ENCODE measurements at places on chromosomes 1 and 21. TPM values are rescaled to one million over a fixed set of nuclear protein-coding genes. Genes with fewer than 3 reads are reported as not detected.

PLEKHA6 gene
- 8.7 TPM for total RNA-seq

- peak; percentile 71 for ATAC-seq
Observed at GRCh38 chr1:201778279-201779065, 50.5 kb upstream of the IPO9 start.

DNA sequence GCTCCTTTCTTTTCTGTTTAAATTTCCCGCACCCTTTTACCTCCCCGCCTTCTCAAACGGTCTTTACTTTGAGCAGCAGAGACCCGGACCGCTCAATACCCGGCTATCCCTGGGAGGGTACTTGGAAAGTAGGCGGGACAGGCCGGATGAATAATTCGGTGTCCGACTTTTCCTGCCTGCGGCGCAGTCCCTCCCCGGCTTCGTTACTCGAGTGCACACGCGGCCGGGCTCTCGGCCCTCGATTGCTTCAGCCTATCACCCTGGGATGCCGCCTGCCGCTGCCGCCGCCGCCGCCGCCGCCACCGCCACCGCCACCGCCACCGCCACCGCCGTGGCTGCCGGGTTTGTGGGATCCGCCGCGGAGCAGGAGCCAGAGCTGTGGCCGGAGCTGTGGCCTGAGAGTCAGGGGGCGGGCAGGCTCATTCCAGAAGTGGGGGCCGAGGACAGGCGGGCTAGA lies 382 bp upstream of the RASAL2 start:
- peak; percentile 94 for ATAC-seq

DNA sequence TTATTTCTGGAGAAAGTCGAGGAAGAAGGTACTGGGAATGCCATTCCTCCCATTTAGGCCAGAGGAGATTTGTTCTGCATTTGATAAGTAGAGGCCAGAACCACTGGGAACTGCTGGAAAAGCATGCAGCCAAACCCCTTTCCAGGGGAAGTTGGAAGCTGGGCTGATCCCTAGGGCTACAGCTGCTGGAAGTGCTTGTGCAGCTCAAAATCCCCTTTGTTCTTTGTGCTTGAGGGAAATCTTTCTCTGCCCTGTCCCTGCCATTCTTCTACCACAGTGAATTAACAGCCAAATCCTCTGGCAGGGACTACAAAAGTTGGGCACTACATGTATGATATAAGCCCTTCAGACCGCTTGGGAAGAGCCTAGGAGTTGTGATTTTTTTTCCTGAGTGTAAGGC lies 734.1 kb downstream of the LRRIQ3 start:
- no peak for ATAC-seq

DNA sequence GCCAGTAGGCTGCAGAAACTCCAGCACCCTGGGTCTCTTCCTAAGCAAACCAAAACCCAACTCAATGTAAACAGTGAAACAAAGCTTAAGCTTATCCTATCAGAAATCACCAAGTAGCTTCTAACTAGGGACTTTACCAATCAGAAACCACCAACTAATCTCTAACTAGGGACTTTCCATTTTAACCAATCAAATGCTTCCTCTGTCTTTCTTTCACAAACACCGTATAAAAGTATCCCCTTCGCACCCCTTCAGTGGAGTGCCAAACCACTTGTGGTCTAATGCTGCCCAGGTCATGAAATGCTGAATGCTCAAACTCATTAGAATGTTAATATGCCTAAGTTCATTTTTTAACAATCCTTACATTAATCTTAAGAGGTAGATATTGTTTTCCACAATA lies 250.5 kb upstream of the DUSP10 start:
- ATAC-seq = no peak

GRCh38 chr1:109801791-109802135 lies 38.0 kb upstream of the EPS8L3 start:
- no peak for ATAC-seq

DNA sequence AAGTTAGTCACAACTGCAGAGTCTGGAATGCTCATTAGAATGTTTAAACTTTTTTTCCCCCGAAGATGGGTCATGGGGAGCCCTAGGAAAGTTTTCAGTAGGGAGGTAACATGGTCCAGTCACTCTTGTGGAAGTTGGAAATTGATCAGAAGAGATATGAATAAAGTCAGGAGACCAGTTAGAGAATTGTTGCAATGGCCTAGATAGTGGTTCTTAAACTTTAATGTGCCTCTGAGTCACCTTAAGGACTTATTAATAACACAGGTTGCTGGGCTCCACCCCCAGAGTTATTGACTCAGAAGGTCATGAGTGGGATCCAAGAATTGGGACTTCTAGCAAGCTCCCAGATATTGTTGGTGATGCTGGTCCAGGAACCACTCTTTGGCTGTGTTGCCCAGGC lies 3.2 kb upstream of the TFAP2E start:
- no peak for ATAC-seq

HFM1 gene
- total RNA-seq = 3.1 TPM

DNA sequence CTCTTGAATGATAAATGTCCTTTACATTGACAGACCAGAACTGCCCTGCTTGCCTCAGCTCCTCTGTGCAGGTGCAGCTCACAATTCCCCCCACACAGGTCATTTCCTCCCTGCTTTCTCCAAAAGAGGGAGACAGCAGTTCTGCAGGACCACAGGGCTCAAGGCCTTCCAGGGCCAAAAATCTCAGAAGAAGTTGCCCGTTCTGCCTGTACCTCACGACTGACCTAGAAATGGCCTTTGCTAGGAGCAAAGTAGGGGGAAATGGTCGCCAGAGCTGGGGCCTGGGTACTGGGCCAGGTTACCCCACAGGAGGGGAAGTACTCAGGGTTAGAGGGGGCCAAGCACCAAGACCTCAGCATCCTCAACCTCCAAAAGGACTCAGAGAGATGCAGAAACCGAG lies 11.1 kb downstream of the RNU1-2 start:
- ATAC-seq = no peak

- no peak for ATAC-seq
Observed at GRCh38 chr1:53987880-53988279, 30.1 kb downstream of the LDLRAD1 start.

FAM110D gene
- 5.6 TPM for total RNA-seq

GRCh38 chr1:240399381-240399780 lies 212.6 kb downstream of the GREM2 start:
- ATAC-seq = no peak

GRCh38 chr1:61050541-61051442 lies 31.6 kb upstream of the NFIA start:
- ATAC-seq = peak; percentile 75

DNA sequence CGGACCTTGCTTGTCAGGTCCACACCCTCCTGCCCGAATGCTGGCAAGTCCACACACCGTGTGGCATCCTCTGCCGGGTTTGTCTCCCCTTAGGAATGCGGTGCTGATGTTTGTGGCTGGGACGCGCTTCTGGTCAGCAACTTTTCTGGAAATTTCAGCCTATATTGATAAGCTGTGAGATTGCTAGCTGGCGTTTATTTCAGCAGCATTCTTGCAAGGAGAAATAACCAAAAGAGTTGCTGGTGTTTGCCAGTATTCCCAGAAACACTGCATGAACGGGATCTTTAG lies 601 bp downstream of the CEPT1 start:
- no peak for ATAC-seq

PRELP gene
- total RNA-seq = 67.4 TPM

DNA sequence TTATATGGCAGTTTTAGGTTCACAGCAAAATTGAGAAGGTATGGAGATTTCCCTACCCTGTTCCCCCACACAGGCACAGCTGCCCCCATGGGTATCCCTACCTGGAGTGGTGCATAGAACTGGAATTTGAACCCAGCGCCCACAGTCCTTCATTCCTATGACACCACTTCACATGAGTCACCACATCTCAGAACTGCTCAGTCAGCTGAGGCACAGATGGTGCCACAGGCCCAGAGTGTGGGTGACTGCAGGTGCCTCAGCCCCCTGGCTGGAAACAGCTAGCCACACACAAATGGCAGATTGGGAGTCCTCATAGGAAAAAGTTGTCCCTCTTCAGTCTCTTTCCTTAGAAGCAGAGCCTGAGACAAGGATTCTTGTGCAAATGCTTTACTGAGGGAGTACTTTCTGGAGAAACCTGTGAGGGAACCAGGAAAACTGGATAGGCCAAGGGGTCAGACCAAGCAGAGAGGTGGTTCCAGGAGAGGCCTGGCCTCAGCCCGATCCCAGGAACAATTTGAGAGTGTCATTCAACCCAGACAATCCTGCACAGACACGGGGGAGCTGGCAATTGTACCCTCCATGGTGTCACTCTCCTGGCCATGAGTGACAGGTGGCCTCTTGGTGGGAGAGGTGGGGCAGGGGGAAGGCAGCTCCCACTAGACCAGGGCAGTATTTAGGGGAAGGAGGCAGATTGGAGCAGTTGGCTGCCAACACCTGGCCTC lies 6.9 kb downstream of the PLA2G2D start:
- no peak for ATAC-seq

HHIPL2 gene
- total RNA-seq = not detected

DNA sequence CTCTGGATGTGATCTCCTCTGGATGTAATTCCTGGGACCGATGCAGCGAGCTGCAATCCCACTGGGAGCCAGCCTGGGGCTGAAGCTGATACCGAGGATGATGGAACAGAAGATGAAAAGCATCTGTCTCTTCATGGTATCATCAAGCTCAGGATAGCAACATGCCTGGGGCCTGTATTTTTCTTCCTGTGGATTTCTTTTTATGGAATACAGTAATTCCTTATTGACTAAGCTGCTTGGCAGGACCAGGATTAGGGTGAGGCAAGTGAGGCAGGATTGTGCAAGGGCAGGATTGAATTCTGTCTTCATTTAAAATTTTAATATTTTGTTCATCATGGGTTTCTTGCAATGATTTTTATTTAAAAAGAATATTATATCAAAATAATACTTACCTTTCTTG lies 86.6 kb downstream of the SLC25A24 start:
- ATAC-seq = peak; percentile 53

GRCh38 chr1:227316456-227316855 lies 1.8 kb downstream of the CDC42BPA start:
- no peak for ATAC-seq

DNA sequence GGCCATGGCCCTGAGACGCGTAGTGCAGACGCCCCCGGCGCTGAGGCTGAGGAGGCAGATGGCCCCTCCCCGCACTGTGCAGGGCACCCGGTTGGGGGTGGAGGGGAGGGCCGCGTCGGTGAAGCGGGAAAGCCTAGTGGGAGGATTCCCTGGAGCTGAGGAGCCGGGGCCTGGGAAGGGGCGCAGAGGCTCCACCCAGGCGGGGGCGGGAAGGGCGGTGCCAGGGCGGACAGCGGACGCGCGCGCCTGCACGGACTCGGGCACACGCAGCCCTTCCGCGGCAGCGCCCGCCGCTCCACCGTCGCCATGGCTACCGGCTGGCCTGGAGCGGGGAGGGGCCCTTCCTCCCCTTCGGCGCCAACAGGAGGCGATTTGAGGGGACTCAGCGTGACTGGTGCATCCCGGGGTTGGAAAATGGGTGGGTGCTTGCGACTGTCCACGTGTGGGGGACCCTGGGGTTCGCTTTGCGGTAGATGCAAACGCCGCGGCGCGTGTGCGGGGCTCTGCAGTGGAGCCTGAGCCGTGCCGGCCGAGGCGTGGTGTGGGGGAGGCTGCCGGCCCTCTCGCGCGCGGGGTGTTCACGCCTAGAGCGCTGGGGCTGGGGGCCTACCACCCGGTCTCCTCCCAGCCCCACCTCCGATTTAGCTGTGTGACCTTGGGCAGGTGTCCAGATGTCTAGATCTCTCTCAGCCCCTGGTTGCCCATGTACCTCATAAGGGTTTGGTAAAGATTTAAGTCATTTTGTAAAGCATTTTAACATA lies 35.1 kb downstream of the PTPRF start:
- peak; percentile 78 for ATAC-seq

MANEAL gene
- total RNA-seq = 2.7 TPM

DNA sequence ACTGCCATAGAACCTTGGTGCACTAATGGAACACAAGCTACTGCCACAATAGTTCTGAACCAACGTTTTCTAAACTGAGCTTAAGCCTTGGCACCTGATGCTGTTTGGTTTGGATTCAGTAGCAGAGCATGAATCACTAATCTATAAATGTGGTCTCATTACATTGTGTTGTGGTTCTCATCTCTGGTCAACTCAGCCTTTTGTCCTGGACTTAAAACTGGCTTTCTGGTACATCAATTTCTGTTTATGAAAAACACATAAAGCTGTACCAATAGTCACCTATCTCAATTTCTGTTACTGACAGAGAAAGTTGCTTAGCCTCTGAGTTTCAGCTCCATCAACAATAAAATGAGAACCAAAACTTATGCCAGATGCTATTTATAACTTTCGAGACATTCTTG lies 197.5 kb upstream of the KIAA0040 start:
- ATAC-seq = no peak

RHBDL2 gene
- total RNA-seq = 1.2 TPM

- no peak for ATAC-seq
Observed at GRCh38 chr1:198630863-198631262, 8.0 kb upstream of the PTPRC start.

KCNA3 gene
- total RNA-seq = 0.31 TPM

DNA sequence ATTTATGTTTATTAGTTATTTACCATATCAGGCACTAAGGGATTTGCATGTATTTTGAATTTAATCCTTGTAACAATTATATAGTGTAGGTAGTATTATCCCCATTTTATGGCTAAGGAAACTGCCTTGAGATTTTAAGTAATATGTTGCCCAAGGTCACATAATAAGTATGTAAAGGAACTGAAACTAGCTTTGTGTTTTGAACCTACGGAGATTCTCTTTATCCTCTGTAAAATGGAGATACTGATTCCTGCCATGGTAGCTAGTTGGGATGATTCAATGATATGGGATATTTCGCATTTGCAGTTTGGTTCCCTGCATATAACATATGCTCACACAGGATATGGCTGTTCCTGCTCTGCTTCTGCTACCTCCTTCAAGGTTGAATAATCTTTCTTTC lies 144.3 kb downstream of the ST6GALNAC3 start:
- no peak for ATAC-seq

WDR4 gene
- 3.9 TPM for total RNA-seq

DNA sequence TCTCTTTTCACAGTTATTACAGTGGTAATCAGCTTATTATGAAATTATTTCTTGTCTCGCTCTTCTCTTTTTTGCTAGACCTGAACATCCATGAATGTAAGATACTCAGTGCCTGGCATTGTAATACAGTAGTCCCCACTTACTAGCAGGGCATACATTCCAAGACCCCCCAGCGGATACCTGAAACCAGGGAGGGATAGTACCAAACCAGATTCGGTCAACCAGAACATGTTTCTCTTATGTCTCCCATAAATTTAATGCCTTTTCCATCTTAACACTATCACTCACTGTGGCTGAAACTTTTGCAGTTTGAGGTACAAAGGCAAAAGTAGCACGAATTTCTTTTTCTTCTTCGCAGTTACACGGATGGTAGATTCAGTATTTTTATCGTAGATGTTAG lies 24.6 kb upstream of the B3GALT2 start:
- no peak for ATAC-seq
